ENCODE measurements at places on chromosomes 3 and 15.

DNA sequence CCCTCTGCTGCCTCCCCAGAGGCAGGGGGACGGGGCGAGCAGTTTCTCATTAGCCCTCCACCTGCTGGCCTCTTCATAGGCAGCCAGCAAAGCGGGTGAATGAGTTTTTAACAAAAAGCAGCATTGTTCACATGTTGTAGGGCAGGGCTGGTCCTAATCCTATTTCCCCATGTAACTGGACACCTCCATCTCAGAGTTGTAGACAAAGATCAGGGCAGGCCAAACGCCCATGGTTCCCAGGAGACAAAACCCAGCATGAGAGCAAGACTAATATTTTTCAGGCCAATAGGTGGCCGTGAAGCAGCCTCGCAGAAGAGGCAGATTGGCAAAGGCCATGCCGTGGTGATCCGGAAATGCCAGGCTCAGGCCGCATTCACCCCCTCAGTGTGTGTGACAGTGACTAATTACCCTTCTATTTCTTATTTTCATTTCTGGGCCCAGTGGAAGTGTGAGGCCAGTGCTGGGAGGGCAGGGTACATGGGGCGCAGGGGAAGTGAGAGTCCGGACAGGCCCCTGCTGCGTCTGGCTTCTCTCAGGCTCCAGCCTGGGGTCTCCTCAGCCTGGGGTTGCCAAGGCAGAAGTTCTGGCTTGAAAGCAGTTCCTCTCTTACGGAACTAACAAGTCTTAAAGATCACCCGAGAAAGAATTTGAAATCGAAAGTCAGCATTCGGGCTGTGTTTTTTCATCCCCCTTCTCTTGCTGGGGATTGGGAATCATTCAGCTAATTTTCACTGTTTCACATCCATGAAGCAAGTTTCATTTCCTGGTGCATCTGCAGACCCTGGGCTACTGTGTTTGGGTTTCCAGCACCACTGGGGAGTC, 64.8 kb downstream of the BOC start:
- no peaks in the 10 kb centered on the region for H3K36me3 ChIP-seq
- H3K4me1 ChIP-seq: no peaks in the 10 kb centered on the region
- no peak for DNase-seq

DNA sequence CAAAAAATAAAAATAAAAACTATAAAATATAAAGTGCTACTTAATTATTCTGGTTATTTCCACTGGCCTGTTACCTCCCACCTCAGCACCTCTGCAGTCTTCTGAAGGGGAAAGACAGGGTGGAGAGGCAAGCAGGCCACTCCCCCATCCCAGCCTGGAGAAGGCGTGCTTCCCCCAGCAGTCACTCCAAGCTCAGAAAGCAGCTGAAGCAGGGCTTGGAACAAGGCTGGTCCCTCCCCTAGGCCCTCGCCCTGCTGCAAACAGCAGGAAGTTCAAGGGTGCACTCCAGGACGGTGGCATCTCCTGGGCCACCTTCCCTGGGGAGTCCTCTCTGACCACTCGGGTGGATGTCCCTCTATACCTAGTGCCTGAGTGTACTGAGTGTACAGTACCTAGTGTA, 21.4 kb downstream of the CACNA2D2 start:
- H3K36me3 ChIP-seq: peaks cover 3% of the 10 kb centered on the region
- H3K4me1 ChIP-seq: peaks cover 43% of the 10 kb centered on the region
- DNase-seq: no peak
- peak overlapping the region; percentile 22 for H3K27ac ChIP-seq

GRCh38 chr3:179416681-179417080, 34.6 kb downstream of the GNB4 start:
- no peaks in the 10 kb centered on the region for H3K4me1 ChIP-seq
- H3K36me3 ChIP-seq: peaks cover 4% of the 10 kb centered on the region
- no peak overlapping the region for H3K27ac ChIP-seq
- H3K27me3 ChIP-seq: no peaks in the 10 kb centered on the region

DNA sequence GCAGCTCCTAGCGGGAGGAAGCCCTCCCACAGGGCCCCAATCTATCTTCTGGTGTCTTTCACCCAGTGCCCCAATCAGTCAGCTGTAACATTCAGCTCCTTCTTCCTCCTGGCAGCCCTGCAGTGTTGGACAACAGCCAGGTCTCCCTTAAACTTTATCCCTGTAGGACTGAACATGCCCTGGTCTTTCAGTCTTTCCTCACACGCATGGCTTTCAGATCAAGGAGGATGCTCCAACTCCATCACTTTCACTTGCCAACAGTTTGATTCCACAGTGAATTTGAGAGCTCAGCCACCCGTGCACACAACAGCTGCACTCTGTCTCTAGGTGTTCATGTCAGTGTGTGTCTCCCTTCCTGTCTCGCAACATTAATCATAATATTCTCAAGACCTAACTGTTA, 28.5 kb upstream of the LRRC34 start:
- no peak overlapping the region for H3K27ac ChIP-seq
- H3K27me3 ChIP-seq: peaks cover 68% of the 10 kb centered on the region
- H3K4me1 ChIP-seq: no peaks in the 10 kb centered on the region
- no peak for DNase-seq
- H3K4me3 ChIP-seq: no peak overlapping the region
- H3K36me3 ChIP-seq: no peaks in the 10 kb centered on the region

DNA sequence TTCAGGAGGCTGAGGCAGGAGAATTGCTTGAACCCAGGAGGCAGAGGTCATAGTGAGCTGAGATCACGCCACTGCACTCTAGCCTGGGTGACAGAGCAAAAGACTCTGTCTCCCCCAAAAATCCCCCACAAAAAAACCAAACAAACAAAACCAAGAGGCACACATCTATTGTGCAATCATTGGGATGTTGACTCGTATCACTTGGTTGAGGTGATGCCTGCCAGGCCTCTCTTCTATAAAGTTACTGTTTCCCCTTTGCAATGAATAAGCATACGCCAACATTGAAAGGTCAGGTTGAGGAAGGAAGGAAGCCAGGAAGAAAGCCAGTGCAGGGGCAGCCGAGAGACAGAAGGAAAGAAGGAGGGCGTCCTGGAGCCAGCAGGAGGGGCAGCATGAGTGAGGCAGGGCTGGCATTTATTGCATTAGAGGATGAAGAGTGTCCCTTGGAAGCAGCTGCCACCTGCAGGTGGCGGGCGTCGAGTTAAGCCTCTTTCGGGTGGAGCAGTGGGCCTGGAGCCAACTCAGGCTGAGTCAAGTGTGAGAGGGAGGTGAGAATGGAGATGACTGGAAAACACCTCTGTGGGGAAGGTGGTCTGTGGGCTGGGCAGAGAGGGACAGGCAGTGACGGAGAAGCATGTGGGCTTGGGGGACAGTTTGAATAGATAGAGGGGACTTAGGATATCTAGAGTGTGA, 8.3 kb upstream of the CSPG4 start:
- H3K36me3 ChIP-seq: peaks cover 3% of the 10 kb centered on the region
- no peak overlapping the region for H3K27ac ChIP-seq
- peaks cover 26% of the 10 kb centered on the region for H3K27me3 ChIP-seq
- DNase-seq: no peak
- H3K4me1 ChIP-seq: peaks cover 7% of the 10 kb centered on the region

- peaks cover 40% of the 10 kb centered on the region for H3K27me3 ChIP-seq
- H3K27ac ChIP-seq: no peak overlapping the region
- H3K4me3 ChIP-seq: no peak overlapping the region
Measured at GRCh38 chr3:161332792-161333191, 38.5 kb downstream of the SPTSSB start.

DNA sequence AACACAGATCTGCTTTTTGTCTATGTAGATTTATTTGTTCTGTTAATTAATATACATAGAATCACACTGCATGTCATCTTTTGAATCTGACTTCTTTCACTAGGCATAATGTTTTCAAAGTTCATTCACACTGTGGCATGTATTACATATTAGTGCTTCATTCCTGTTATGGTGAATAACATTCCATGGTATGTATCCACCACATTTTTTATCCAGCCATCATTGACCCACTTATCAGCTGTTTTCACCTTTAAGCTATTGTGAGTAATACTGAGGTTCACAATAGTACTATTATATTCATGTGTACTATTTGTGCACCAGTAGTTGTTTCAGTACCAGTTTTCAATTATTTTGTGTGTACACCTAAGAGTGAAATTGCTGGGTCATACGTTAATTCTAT, 230.6 kb upstream of the CNTN3 start:
- no peak overlapping the region for H3K27ac ChIP-seq
- H3K4me1 ChIP-seq: no peaks in the 10 kb centered on the region
- H3K4me3 ChIP-seq: no peak overlapping the region
- DNase-seq: no peak
- H3K36me3 ChIP-seq: peaks cover 2% of the 10 kb centered on the region
- H3K27me3 ChIP-seq: no peaks in the 10 kb centered on the region

GRCh38 chr15:78340231-78341056, at the start of gene CRABP1:
CRABP1 (plus strand) TSS chr15:78340353; CDS start chr15:78340429, 76 bp downstream.
- peaks cover 52% of the 10 kb centered on the region for H3K27me3 ChIP-seq
- no peak for DNase-seq
- no peak within 1 kb of the TSS for H3K4me3 ChIP-seq
- no peak within 1 kb of the TSS for H3K27ac ChIP-seq

DNA sequence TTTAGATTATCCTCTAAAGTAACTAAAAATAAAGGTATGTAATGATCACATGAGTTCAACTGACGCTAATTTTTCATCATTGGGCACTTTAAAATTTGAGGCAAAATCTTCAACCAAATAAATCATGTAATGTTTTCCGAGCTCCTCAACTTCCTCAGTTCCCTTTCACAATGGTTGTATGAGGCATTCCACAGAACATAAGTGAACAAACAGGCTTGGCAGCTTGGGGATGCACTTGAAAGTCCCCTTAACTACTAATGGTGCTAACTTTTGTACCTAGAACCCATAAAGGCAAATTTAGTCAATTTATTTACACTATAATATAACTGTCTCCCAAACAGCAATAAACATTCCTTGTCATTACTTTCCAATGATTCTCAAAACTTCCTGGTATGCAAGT, 1137.9 kb downstream of the ROBO2 start:
- no peaks in the 10 kb centered on the region for H3K36me3 ChIP-seq
- H3K4me1 ChIP-seq: no peaks in the 10 kb centered on the region
- H3K27ac ChIP-seq: no peak overlapping the region
- no peaks in the 10 kb centered on the region for H3K27me3 ChIP-seq
- no peak for DNase-seq

- H3K36me3 ChIP-seq: no peaks in the 10 kb centered on the region
- H3K4me3 ChIP-seq: peak overlapping the region; percentile 77
- H3K4me1 ChIP-seq: peaks cover 16% of the 10 kb centered on the region
Measured at GRCh38 chr3:184230081-184230602, 757 bp downstream of the VWA5B2 start.

GRCh38 chr15:90884719-90885431, 571 bp downstream of the FES start:
- no peak for DNase-seq
- H3K27me3 ChIP-seq: peaks cover 19% of the 10 kb centered on the region
- peak overlapping the region; percentile 4 for H3K4me3 ChIP-seq

- no peaks in the 10 kb centered on the region for H3K27me3 ChIP-seq
- peak overlapping the region; percentile 44 for H3K27ac ChIP-seq
- H3K4me3 ChIP-seq: peak overlapping the region; percentile 32
- H3K36me3 ChIP-seq: peaks cover 55% of the 10 kb centered on the region
- DNase-seq: no peak
- peaks cover 65% of the 10 kb centered on the region for H3K4me1 ChIP-seq
Measured at GRCh38 chr15:78880242-78880533, 7.5 kb downstream of the MORF4L1 start.

DNA sequence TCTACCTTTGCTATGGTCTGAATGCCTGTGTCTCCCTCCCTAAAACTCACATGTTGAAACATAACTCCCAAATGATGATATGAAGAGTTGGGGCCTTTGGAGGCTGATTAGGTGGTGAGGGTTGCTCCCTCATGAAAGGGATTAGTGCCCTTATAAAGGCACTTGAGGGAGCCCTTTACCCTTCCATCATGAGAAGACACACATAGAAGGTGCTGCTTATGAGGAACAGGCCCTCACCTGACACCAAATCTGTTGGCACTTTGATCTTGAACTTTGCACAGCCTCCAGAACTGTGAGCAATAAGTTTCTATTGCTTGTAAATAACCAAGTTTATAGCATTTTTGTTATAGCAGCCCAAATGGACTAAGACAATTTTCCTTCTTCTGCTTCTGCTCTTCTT, 76.2 kb upstream of the ADAMTS9 start:
- H3K27me3 ChIP-seq: no peaks in the 10 kb centered on the region
- H3K4me1 ChIP-seq: no peaks in the 10 kb centered on the region
- no peak overlapping the region for H3K4me3 ChIP-seq
- H3K27ac ChIP-seq: no peak overlapping the region
- no peaks in the 10 kb centered on the region for H3K36me3 ChIP-seq
- no peak for DNase-seq

GRCh38 chr3:185335799-185336198, 27.1 kb upstream of the MAP3K13 start:
- H3K27me3 ChIP-seq: no peaks in the 10 kb centered on the region
- H3K36me3 ChIP-seq: no peaks in the 10 kb centered on the region
- DNase-seq: no peak
- no peak overlapping the region for H3K4me3 ChIP-seq
- no peaks in the 10 kb centered on the region for H3K4me1 ChIP-seq

DNA sequence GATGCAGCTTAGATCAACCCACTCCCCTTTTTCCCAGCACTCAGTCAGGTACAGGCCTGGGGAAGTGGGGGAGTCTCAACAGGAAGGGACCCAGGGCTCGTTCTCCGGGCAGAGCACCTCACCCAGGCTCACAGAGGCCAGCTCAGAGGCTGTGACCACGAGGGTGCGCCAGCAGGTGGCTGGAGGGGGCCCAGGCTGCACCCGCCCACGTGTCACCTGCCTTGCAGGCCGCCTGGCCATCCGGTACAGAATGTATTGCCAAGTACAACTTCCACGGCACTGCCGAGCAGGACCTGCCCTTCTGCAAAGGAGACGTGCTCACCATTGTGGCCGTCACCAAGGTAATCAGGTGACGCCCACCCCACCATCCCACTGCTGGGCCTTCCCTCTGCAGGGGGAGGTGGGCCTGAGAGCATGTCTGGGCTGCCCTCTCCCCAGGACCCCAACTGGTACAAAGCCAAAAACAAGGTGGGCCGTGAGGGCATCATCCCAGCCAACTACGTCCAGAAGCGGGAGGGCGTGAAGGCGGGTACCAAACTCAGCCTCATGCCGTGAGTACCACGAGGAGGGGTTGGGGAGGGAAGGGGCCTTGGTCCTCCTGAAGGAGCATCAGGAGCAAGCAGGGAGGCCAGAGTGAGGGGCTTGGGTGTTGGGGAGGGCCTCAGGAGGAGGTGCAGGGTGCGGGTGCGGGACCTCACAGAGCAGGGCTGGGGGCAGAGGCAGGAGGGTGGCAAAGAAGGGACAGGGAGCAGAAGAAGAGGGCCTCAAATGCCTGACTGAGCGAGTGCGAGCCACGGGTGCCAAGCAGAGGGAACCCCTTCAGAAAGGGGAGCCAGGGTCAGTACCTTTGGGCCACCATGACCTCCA, 14.0 kb upstream of the LMAN1L start:
- DNase-seq: no peak
- no peaks in the 10 kb centered on the region for H3K27me3 ChIP-seq
- peak overlapping the region; percentile 80 for H3K27ac ChIP-seq
- H3K4me3 ChIP-seq: peak overlapping the region; percentile 14
- peaks cover 48% of the 10 kb centered on the region for H3K4me1 ChIP-seq

Data from central memory CD8-positive, alpha-beta T cell (primary cell).